T1000 (cell line): ENCODE measurements at places on chromosomes 13 and 19.

- DNase-seq, result no peak
Measured at GRCh38 chr19:33311326-33311682, 9.0 kb upstream of the CEBPA start.

- no peak for DNase-seq
Measured at GRCh38 chr13:58119351-58119750, 487.8 kb downstream of the PCDH17 start.

GRCh38 chr13:21231426-21231940 lies 55.0 kb downstream of the MRPL57 start:
- DNase-seq, result no peak

- DNase-seq, result no peak
Measured at GRCh38 chr13:40215311-40215710, 451.1 kb downstream of the FOXO1 start.

- DNase-seq, result no peak
Measured at GRCh38 chr13:32165796-32166195, 134.2 kb downstream of the FRY start.

DNA sequence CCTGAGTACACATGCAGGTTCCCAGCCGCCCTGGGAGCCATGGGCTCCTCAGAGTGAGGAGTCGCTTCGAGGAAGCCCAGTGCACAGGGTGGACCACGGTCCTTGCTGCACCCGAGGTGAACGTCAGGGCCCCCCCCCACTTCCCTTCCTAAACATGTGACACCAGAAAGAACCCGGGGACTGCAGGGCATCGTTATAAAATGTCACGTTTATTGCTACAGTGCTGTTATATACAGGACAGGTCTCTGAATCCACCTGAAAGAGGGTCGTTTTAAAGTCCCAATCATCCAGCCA lies 3.8 kb upstream of the UQCR11 start:
- no peak for DNase-seq

DNA sequence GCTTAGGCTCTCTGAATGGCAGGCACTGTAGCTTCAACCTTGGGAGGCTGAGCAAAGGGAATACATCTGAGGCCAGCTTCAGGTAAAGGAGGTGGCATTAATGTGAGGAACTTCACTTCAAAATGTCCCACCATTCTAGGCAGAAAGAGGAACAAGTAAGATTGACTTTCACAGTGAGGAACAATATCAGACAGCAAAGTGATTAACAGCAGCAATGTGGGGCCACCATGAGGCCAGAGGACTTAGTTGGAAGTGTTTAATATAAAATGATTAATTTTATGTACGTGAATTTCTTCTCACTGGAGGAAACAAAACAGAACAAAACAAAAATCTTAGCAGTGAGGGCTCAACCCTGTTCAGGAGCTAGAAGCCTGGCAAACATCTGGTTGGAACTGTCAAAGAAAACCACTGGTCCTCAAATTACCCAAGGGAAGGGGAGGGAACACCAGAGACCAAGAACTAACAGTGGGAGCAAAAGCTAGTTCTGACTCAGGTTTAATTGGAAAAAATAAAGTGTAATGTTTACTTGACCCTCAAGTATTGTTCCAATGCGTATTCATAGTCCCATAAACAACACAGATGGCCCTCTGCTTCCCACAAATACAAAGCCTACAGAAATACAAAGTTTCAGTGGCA lies 43.9 kb upstream of the FRY start:
- DNase-seq, result no peak

GRCh38 chr13:90534617-90535370 lies 812.7 kb upstream of the MIR17HG start:
- no peak for DNase-seq

- no peak for DNase-seq
Measured at GRCh38 chr19:39647918-39648317, 7.8 kb upstream of the LGALS16 start.

DNA sequence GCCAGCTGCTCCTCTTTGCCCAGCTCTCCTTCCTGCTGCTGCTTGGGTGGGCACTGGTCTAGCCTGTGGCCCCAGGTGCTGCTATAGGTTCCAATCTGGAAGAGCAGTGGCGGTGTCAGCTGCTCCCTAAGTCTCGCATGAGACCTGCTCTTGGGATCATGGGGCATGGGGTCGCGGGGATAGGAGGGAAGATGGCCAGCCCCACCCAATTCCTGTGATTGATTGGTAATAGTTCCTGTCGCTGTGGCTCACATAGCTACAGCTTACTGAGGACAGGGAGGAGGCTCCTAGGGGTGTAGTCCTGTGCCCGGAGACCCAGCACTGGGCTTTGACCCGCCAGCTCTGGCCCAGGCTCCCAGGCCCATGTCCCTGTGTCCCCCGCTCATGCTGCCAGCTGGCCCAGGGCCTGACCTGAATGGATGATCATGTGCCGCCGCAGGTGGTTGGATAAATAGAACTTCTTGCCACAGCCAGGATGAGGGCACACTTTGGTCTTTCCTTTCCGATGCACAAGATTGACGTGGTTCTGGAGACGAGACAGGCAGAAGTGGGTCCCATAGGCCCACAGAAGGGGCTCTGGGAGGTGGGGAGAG lies 4.5 kb upstream of the ELAVL3 start:
- DNase-seq, result no peak

DNA sequence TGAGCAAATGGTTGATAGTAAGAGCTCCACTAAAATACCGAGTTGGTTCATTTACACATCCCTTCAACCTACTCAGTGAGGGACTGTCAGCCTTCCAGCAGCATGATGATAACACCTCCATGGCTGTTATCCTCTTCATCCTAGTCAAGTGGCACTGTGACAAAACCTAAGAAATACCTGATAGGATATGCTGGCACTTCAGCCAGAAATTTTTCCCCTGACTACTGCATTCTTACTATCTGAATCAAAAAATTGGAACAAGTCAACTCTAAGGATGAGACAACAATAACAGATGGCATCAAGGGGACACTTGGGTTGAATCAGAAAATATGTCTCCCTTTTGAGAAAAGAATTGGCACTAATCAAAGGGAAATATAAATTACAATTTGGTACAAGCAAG lies 193.9 kb downstream of the KCTD12 start:
- DNase-seq, result no peak

DNA sequence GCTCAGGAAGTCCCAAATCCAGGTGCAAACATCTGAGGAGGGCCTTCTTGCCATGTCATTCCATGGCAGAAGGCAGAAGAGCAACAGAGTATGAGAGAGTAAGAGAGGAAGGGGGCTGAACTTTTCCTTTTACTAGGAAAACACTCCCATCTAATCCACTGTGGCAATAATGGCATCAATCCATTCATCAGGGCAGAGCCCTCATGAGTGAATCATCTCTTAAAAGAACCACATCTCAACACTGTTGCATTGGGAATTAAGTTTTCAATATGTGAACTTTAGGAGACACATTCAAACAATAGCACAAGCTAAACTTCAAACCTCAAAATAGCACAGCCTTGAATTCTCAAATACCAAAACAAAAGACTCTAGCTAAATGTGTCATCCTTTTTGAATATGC lies 264.5 kb downstream of the KCTD12 start:
- DNase-seq, result no peak

DNA sequence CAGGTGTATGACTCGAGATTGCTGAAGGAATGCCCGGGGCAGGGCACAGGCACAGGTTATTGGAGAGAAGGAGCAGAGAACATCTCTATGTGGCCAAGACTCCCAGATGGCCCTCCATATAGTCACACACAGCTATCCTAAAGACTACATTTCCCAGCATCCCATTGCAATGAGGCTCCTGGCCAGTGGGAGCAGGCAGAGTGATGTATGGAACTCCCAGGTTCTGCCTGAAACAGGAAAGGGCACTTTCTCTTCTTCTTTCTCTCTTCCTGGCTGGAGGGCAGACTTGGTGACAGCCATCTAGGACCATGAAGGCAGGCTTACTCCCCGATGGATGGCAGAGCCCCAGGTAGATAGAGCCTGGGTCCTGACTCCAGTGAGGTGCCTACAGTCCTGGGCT lies 13.5 kb downstream of the PPP1R13L start:
- no peak for DNase-seq

DNA sequence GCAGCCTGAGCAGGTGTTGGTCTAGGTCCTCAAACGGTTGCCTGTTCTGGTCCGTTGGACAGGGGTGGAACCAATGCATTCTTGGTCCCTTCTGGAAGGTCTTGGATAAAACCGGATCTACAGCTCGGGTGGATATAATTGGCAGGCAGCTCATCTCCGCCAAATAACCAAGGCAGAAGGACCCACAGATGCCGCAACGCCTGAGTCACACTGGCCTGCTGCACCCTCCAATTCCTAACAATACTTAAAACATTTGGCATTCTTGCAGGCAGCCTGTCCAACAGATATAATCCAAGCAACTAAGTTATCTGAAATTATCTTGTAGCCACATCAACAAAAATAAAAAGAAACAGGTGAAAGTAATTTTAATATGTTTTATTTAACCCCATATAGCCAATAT lies 59.0 kb upstream of the FGF14 start:
- DNase-seq, result no peak

GRCh38 chr13:61370520-61370919 lies 45.1 kb downstream of the PCDH20 start:
- no peak for DNase-seq

GRCh38 chr19:57512845-57513244 lies 13.1 kb downstream of the ZNF773 start:
- no peak for DNase-seq

- DNase-seq, result peak; percentile 85
Measured at GRCh38 chr19:13850910-13851733, 25.8 kb upstream of the NANOS3 start.

DNA sequence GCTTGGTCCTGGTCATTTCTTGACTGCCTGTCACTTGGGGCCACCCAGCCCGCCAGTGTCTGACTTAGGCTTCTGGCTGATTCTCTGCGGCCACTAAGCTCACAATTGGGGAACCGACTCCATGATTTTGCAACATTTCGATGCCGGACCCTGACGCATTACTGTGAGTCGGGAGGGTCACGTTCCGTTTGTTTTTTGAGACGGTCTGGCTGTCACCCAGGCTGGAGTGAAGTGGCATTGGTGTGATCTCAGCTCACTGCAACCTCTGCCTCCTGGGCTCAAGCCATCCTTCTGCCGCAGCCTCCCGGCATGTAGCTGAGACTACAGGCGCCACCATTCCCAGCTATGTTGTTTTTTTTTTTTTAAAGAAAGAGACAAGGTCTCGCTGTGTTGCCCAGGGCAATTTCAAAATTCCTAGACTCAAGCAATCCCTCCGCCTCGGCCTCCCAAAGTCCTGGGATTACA lies 3.2 kb upstream of the ADAT3 start:
- no peak for DNase-seq

- no peak for DNase-seq
Measured at GRCh38 chr19:5196832-5197231, 143.8 kb downstream of the PTPRS start.

- DNase-seq, result no peak
Measured at GRCh38 chr19:31528261-31528660, 179.0 kb upstream of the TSHZ3 start.

DNA sequence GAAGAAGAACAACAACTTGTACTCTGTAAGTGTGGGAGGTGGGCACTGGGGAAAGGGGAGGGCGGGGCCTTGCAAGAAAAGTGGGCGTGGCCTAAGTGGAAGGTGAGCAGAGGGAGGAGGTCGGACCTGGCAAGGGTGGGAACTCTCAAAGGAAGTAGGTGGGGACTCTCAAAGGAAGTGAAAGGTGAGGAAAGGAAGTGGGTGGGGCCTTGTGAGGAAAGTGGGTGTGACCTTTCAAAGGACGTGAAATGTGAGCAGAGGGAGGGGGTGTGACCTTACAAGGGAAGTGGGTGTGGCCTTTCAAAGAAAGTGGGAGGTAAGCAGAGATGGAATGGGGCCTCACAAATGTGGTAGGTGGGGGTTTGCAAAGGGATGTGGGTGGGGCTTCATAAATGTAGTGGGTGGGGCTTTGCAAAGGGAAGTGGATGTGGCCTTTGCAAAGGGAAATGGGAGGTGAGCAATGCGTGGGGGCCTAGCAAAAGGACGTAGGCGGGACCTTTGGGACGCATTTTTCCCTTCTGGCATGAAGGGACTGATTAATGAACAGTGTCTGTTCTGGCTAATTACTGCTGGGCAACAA lies 25.9 kb downstream of the ACSBG2 start:
- DNase-seq, result no peak
